ENCODE measurements at places on chromosomes 4 and X. TPM values are rescaled to one million over a fixed set of nuclear protein-coding genes. Genes with fewer than 3 reads are reported as not detected.
A peak's percentile ranks its signal among the peaks of the same experiment; 100 is the strongest.

DNA sequence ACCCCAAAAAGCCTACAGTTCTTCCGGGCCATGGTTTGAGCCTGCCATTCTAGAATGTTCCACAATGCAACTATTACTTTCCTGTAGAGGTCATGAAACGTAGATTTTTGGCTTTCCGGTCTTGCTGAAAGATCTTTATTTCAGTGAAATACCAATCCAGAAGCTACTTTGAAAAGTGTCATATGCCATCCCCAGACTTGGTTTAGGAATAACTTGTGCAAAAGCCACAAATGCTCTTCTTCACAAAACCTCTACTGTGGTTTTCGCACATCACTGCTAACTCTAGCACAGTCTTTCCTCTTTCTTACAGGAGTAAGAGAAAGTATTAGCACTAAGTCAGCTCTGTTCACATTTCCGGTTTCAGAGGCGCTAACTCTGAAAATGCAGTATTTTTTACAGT, 12.7 kb upstream of the CD40LG start:
- no peak for DNase-seq

GRCh38 chrX:39563178-39563577, 534.6 kb downstream of the BCOR start:
- DNase-seq = no peak

GRCh38 chrX:16970977-16971376, 24.5 kb downstream of the REPS2 start:
- no peak for DNase-seq

TEX11 gene
- total RNA-seq = not detected

- no peak for DNase-seq
These were observed 12.3 kb downstream of the PNMA6E start for GRCh38 chrX:153388722-153389459.

GRCh38 chr4:79466621-79467020, 58.6 kb upstream of the GK2 start:
- DNase-seq = peak; percentile 45

- no peak for DNase-seq
These were observed 50.4 kb upstream of the ETNPPL start for GRCh38 chr4:108813261-108813660.

RBM46 gene
- total RNA-seq = not detected

- DNase-seq = peak; percentile 2
These were observed 32.2 kb downstream of the NFXL1 start for GRCh38 chr4:47882228-47882627.

BEND4 gene
- 0.21 TPM for total RNA-seq

DNA sequence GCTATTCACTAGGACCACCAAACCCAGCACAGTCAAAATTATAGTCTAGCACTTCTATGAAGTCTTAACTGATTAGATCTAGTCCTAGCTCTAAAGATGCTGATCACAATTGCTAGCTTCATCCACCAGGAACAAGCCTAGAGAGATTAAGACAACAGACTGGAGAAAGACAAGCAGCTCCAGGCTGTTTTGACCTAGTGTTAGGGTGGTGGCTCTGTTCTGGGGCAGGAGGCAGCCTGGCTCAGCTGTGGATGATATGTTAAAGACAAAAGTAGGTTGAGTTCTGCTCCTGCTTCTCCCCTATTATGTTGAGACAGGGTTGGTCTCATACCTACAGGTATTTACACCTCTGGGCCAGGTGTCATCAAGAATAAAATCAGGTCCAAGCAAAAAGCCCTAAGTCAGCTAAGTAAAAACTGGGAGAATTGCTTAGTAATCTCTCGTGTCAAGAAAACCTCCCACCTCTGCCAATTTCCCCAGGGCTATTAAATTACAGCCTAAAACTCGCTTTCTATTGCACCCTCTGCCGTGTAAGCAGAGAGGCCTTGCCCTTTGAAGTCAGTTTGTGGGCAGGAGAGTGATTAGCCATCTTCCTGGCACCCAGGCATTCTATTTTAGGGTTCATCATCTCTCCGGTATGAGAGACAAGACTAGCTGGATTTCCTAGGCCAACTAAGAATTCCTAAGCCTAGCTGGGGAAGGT, 39.9 kb downstream of the RAB40AL start:
- DNase-seq = no peak

GRCh38 chrX:39421006-39421405, 619.7 kb downstream of the MID1IP1 start:
- no peak for DNase-seq

IL9R gene
- not detected for total RNA-seq

GRCh38 chr4:858041-858481, 32.1 kb upstream of the CPLX1 start:
- DNase-seq = no peak

GRCh38 chrX:45794995-45795337, 594.3 kb upstream of the DIPK2B start:
- no peak for DNase-seq

YIPF7 gene
- total RNA-seq = 4.8 TPM

GUCY1B1 gene
- 26.6 TPM for total RNA-seq

DNA sequence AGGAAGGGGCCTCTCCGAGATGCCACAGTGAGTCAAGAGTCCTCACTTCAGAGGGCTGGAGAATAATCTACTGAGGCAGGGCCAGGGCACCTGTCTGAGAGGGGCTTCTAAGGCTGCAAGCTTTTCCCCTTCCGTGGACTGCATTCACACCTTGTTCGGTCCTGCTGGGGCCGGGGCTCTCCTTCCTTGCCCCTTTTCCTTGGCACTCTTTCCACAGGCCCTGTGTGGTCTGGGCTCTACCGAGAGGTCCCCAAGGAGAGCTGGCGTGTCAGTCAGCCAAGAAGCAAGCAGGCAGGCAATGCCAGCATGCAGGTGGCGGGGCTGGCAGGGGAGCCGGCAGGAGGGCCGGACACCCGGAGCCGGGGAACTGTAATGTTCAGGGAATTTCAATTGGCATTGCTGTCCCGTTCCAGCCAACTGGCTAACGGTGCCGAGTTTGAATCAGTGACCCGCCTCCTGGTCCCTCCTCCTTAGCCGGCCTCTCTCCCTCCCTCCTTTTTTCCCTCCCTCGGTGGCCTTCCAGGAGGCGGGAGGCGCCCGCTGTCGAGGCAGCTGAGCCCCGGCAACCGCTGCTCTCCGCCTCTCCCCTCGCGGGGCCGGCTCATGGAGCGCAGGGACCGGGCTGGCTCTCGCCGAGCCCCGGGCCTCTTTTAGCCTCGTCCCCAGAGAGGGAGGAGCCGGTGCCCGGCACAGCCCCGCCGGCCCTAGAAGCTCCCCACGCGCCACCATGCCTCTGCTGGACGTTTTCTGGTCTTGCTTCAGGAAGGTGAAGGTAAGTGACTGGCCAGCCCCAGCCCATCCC, at the start of gene STARD8:
Gene STARD8 (plus strand): TSS at position 511 of the 802 bp plus-strand sequence. CDS start 217 bp downstream, at position 728.
- peak; percentile 68 for DNase-seq

ELK1 gene
- total RNA-seq = 16.2 TPM

DNA sequence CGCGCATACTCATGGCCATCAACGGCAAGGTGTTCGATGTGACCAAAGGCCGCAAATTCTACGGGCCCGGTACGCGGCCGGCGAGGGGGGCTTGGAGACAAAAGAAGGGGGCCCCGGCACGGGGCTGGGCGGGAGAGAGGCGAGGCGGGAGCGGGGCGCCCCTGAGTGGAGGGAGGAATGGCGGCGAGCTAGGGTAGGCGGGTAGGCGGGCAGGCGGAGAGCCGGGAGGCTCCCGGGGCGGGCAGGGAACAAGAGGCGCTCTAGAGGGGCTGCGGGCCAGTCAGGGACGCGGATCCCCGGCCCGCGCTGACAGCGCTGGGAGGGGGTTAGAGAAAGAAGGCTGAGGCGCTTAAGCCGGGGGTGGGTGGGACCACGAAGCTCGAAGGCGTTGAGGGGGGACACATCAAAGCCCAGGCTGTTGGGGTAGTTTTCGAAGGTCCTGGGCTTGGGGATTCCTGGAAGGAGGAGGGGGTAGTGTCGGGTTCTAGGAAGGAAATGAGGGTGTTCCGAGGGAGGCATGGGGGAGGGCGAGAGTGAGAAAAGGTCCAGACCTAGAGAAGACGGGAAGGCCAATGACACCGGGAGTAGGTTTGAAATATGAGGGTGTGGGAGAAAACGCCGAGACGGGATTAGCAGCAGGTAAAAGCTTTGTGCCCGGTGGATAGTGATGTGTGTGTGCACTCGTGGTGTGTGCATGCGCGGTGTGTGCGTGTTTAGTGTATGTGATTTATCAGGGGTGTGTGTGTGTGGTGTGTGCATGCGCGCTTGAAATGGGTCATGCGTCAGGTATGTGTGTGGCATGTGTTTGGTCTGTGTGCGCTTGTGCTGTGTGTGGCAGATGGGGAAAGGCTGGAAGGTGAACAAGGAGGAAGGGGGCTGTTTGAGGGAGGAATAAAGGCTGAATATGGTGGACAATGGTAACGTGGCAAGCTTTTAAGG, 807 bp downstream of the PGRMC1 start:
- DNase-seq = peak; percentile 46

DNA sequence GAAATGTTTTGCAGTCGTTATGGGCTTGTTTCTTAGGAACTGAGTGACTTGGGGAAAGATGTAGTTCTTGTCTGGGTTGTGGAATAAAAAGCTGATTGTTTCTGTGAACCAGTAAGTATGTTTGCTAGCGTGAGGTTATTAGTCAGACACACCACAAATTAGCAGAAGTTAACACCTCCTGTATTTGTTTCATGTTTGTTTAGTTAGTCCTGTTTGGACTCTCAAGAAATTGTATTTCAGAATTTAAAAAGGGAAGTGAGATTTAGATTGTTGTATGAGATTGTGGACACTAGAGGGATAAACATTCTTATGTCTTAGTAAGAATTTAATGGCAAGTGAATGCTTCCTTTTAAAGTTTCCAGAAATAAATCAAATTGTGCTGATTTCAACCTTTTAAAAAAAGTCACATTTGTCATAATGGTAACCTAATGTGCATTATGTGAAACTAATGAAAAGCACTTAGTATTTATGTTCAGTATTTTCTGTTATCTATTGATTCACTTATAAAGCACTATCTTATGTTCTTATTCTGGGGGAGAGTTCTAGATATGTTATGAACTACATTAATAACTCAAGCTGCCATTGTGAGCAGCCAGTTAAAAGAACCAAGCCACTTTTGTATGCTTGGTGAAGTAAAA, 25.6 kb downstream of the ATP10D start:
- peak; percentile 24 for DNase-seq

CDX4 gene
- total RNA-seq = not detected

DNA sequence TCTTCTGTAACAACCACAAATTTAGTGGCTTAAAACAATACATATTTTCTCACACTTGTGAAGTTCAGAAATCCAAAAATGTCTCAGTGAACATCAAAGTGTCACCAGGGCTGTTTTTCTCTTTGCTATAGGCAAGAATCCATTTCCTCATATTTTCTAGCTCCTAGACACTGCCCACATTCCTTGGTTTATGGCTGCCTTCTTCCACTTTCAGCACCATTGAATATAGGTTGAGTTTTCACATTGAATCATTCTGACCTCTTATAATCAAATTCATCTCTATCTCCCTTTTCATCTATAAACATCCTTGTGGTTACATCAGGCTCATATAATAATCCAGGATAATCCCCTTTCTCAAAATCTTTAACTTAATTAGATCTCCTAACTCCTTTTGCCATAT, 37.0 kb upstream of the TACR3 start:
- DNase-seq = no peak

DNA sequence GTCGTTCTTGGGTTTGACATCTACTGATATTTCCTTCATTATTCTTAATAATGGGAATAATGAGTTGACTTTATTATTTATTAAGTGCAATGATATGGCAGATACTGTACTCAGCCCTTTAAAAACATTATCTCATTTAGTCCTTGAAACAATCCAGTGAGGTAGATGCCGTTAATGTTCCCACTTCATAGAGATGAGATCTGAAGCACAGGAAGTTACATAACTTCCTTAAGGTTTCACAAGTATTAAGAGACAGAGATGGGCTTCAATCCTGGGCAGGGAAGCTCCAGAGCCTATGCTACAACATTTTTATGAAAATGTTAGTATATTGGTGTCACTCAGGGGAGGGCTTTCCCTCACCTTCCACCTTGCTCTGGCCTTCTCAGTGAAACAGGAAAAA, 9.7 kb upstream of the KLHL13 start:
- DNase-seq = no peak

USP27X gene
- 2.3 TPM for total RNA-seq

GRCh38 chr4:3261411-3262207, 12.7 kb downstream of the MSANTD1 start:
- DNase-seq = no peak

STPG2 gene
- 0.31 TPM for total RNA-seq

- DNase-seq = no peak
These were observed 28.2 kb upstream of the ATRX start for GRCh38 chrX:77814210-77814609.

DNA sequence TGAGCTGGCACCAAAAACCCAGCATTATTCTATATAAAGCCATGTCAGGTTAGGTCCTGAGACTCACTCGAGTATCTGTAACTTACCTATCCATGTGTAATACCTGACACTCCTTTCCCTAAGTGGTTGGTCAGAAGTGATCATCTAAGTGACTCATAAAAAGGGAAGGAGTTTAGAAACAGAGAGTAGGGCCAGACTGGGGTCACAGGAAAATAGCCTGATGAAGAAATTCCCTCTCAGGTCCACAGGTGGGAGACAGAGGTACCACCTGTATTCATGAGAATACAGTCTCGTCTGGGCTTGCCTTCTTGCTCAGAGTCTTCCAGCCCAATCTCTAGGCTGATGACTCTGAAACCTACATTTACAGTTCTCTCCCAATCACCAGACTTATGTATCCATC, 161.8 kb upstream of the MAP3K15 start:
- DNase-seq = no peak

SPATA4 gene
- total RNA-seq = not detected

- peak; percentile 20 for DNase-seq
These were observed 125.3 kb downstream of the UBE2K start for GRCh38 chr4:39823191-39823590.

PGRMC1 gene
- 92.4 TPM for total RNA-seq

MTNR1A gene
- total RNA-seq = 0.21 TPM

DNA sequence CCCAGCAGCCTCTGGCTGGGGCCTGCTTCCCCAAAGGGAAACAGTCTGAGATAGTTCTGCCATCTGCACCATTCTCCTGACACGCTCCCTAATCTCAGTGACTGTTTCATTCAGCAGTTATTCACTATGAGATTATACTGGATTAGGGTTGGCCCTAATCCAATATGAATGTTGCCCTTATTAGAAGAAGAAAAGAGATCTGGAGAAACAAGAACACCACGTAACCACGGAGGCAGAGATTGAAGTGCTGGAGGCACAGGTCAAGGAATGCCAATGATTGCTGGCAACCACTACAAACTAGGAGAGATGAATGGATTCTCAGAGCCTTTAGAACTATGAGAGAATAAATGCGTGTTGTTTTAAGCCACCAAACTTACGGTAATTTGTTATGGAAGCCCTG, 7.4 kb downstream of the ACOX3 start:
- DNase-seq = peak; percentile 47

GSX2 gene
- not detected for total RNA-seq

- DNase-seq = peak; percentile 47
These were observed 750 bp downstream of the TMEM129 start for GRCh38 chr4:1720163-1720983.

- no peak for DNase-seq
These were observed 126.2 kb downstream of the SLC39A8 start for GRCh38 chr4:102219129-102219528.

DNA sequence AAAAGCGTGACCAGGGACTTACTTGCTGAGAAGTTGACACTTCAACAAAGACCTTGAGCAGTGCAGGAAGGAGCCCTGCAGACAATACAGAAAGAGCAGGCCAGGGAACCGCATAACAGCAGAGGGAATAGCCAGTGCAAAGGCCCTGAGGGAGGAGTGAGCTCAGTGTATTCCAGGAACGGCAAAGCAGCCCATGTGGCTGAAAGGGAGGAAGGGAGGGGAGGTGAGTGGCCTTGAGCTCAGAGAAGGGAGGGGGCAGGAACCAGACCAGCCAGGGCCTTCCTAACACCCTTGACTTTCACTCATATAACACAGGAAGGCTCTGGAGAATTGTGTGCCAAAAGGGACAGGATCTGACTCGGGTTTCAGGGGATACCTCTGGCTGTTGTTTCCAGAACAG, 112.2 kb downstream of the BCOR start:
- no peak for DNase-seq
